ENCODE measurements at places on chromosomes 1 and 21.

DNA sequence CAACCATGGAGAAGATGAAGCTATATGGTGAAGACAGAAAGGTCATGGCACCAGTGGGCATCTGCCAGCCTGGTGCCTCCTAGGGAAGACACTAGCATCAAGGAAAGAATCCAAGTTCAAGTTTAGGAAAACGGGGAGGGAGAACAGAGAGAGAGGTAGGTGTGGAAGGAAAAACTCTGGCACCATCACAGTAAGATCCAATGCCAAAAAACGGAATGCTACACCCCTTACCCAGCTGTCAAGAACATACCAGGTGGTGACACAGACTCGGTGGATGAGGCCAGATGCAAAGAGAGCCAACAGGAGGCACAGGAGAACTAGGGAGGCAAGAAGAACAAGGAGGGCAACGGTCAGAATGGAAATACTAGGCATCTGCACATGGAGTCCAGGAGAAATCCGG, 3.6 kb downstream of the KRTCAP2 start:
- no peak for DNase-seq

GRCh38 chr1:184823080-184823479, 68.4 kb upstream of the EDEM3 start:
- DNase-seq, result no peak

GRCh38 chr1:27646676-27647075, 11.7 kb upstream of the FGR start:
- no peak for DNase-seq

GRCh38 chr1:22329148-22329515, 122.5 kb upstream of the ZBTB40 start:
- no peak for DNase-seq

DNA sequence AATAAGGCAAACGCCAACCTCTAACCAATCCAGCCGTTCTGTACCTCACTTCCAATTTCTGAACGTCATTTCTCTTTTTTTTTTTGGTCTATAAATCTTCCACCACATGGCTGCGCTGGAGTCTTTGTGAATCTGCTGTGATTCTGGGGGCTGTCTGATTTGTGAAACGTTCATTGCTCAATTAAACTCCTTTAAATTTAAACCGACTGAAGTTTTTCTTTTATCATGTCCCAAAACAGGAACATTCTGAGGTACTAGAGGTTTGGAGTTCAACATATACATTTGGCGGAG, 65.5 kb upstream of the BACH1 start:
- no peak for DNase-seq

DNA sequence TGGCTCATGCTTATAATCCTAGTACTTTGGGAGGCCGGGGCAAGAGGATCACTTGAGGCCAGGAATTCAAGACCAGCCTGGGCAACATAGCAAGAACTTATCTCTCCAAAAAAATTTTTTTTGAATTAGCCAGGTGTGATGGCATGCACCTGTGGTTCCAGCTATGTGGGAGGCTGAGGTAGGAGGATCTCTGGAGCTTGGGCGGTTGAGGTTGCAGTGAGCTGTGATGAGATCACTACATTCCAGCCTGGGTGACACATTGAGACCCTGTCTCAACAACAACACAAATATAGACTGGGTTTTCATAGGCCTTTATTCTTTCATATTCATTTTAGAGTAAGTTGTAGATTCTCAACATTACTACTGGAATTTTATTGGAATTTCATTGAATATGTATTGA, 12.8 kb downstream of the MED18 start:
- DNase-seq, result no peak

DNA sequence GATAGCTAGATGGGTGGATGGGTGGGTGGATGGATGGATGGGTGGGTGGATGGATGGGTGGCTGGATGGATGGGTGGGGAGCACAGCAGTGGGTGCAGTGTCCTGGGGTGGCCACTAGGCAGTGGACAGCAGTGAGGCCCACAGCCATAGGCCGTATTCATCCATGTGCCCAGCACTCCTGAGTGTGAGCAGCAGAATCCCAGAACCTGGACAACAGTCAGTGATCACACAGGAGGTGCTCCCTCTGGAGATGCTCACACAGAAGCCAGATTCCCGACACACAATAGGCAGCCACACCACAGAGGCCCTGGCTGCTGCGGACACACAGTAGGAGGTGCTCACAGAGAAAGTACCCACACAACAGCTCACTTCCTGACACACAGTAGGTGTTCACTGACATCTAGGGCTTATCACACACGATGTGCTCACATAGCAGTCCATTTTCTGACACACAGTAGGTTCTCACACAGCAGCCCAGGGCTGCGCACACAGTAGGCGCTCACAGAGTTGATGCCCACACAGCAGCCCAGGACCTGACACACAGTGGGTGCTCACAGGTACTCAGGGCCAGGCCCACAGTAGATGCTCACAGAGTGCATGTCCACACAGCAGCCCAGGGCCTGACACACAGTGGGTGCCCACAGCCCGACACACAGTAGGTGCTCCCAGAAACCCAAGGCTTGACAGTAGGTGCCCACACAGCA, 64.0 kb downstream of the RAP1GAP start:
- no peak for DNase-seq

- no peak for DNase-seq
These were observed 101.7 kb downstream of the OLFML2B start for GRCh38 chr1:161921990-161922389.

DNA sequence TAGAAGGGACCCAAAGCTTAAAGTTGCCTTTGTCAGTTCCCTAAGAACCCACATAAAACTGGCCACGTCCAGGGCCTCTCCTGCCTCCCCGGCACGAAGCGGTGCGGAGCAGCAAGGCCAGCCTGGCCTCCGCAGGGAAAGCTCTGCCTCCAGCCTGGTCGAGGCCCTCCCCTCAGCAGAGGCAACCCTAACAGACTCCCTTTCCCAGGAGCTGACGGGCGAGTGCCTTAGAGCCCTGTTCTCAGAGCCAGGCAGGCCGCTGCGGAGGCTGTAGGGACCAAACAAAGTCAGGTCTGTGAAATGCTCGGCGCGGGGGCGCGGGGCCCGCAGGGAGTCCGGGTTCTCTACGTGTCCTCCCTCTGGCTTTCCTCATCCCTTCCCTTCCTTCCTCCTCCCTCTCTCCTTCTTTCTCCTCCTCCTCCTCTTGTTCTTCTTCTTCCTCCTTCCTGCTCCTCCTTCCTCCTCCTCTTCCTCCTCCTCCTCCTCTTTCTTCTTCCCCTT, 40.7 kb downstream of the RIPK4 start:
- DNase-seq, result no peak

GRCh38 chr1:183864611-183865010, 59.7 kb downstream of the RGL1 start:
- no peak for DNase-seq

- DNase-seq, result no peak
These were observed 759 bp downstream of the AMPD2 start for GRCh38 chr1:109620401-109620791.

GRCh38 chr1:206703661-206704060, 19.0 kb downstream of the MAPKAPK2 start:
- no peak for DNase-seq

- no peak for DNase-seq
These were observed 113.8 kb downstream of the UBR4 start for GRCh38 chr1:19096036-19096833.

- no peak for DNase-seq
These were observed 9.4 kb downstream of the CR2 start for GRCh38 chr1:207463571-207463970.

DNA sequence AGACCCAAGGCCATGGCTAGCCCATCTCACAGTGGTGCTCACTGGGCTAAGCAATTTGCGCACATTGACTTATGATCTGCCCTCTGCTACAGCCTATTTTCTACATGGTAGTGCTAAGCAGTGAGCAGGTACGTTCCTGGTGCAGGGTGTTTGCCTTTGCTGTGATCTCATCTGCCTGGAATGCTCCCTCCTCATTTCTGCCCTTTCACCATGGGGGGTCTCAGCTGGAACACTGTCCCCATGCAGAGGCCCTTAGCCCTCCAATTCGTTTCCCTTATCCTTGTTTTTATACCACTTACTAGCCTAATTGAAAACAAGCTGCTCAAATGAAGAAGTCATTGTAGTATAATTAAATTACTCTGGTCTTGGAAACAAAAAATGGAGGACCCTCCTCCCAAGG, 2.0 kb upstream of the B3GALT5 start:
- no peak for DNase-seq

GRCh38 chr1:172605641-172606040, 53.3 kb upstream of the FASLG start:
- DNase-seq, result no peak

DNA sequence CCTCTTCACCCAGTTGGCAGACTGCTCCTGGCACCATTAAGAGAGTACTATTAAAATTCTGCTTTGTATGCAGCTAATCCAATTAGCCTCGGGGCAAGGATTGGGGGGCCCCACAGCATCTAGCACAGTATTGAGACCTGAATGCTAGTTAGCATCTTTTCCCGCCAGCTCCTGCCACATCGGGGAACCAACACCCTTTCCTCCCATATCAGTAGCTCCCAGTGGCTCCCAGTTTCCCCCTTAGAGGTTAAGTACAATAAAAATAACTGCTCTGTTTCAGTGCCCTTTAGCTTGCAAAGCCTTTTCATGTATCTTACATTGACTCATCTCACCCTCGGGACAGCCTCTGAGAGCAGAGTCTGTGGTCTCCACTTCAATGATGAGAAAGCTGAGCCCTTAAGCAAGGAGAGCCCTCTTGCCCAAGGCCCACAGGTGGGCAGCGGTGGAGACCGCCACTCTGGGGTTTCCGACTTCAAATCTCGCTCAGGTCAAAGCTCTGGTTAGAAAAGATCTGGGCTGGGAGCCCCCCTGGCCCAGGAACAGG, 4.2 kb upstream of the PMVK start:
- no peak for DNase-seq

DNA sequence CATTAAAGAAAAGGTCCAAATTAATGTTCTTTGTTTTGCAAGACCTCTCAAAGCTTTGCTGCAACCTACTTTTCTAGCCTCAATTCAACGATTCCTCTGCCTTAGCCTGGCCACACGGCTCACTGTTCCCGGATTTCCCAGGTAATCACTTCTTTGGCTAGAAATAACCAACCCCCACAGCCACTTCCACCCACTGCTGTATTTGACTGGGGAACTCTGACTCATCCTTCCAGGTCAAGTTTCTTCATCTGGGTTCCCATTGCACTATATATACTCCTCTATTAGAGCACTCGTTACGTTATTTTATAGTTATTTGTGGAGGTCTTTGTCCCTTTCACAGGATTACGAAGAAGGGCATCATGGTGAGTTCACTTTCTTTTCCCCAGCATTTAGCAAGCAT, 185.9 kb downstream of the CACNA1E start:
- no peak for DNase-seq

DNA sequence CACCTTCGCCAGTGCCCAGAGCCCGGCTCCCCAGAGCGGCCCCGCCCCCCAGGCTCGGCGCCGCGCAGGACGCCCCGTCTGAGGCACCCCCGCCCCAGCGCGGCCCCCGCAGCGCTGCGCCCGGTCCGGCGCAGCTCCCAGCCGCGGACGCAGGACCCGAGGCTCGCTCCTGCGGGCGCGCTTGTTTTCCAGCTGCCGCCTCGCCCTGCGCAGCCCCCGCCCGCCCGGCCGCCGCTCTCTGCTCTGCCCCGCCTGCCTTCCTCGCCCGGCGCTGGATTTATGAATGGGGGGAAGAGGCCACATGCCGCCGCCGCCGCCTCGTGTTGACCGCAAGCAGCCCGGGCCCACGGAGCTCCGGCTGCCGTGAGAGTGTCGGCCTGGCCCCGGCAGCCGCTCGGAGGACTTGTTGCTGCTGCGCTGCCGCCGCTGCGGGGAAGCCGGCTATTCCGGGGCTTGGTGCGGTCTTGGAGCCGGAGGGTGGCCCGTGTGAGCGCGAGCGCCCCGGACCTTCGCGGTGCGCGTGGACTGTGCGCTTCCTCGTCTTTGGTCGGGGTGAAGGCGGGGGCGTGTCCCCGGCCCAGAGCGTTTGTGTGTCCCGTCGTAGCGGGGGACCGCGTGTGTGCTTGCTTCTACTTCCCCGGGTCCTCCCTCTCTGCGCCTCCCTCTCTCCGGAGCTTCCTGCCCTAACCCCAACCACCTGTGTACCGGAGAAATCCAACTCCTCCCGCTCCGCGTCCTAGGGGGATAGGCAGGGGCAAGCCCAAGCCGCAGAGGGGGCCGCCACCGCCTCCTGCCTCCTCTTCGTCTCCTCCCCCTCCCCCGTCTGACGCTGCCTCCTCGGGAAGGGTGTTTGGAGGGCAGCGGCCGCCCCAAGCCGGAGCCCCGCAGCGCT, 736 bp downstream of the KCNC4 start:
- peak; percentile 52 for DNase-seq

- DNase-seq, result peak; percentile 17
These were observed 55.8 kb upstream of the LDLRAP1 start for GRCh38 chr1:25487628-25488027.

GRCh38 chr1:244220410-244220809, 169.3 kb downstream of the ZBTB18 start:
- DNase-seq, result no peak

- no peak for DNase-seq
These were observed 42.0 kb downstream of the PROX1 start for GRCh38 chr1:214029796-214030195.

GRCh38 chr21:16388911-16389560, 659.3 kb downstream of the USP25 start:
- DNase-seq, result no peak

DNA sequence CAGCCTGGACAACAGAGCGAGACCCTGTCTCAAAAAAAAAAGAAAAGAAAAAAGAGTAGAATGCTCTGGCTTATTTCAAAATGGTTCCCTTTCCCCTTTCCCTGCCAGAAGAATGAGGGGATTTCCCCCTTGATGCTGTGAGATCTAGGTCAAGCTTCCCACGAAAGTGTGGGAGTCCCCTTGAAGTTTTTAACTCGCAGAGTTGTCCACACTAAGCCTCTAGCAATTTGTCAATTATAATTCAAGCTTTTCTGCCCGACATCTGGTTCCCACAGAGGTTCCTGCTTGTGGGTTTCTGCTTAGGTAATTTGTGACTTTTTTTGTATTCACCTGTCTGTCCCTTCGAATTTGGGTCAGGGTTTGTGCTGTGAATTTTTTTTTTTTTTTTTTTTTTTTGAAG, 62.8 kb downstream of the ZFYVE9 start:
- no peak for DNase-seq

DNA sequence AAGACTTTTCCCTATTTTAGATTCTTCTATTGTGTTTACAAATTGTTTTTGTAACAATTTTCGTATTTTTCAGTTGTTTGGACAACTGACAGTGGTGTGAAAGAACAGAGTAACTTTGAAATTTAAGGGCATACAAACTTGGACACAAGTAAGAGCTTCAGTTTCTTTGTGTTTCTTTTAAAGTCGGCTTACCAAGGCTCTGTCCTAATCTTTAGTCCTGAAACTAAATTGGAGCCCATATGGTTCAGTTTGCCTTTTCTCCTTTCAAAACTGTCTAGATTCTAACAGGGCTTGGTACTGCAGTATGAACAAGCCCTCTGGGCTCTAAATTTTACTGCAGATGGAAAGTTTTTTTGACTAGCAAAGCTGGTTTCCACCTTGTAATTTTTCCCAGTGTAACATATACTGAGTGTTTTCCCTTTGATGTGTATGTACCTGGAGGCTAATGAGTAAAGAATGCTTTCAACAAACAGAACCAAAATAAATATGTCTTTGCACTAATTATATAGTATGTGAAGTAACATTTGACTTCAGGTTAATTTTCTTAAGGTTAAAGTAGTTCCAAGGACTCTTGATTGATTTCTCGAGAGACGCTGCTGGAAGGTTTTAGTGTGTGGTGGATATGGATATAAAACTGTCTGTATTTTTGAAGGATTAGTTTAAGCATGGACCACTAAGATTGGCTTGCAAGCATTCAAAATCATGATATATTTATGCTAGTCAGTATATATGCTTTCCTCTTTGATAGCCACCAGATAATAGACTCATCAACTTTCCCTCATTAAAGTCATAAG, 4.1 kb downstream of the SNX27 start:
- no peak for DNase-seq

- no peak for DNase-seq
These were observed 60.4 kb upstream of the TNFSF4 start for GRCh38 chr1:173267453-173267945.

Measured in CD4-positive, alpha-beta T cell (primary cell).